Eye (tissue), 1 donor: ENCODE measurements at places on chromosomes 7 and 10.

DNA sequence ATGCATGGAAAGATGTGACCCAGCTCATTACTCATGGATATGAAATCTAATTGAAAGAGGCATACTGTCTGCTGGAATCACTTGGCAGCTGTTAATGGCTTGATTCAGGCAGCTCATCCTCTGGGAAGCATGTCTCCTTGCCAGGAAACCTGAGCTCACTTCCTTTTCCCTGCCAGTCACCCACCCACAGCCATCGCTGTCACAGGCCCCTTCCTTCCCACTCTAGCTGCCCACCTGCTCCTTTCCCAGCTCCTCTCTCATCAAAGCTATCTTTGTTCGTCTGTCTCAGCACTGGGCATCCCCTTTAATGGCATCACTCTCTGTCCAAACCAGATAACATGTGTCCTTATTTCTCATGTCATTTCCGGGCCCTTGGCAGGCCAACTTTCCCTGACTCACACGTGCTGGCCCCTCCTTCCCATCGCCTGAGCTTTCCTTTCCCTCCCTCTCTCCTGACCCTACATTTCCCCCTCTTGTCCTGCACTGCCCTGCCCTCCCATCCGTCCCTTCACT lies 721.9 kb downstream of the TNS3 start:
- peak; percentile 22 for DNase-seq

DNA sequence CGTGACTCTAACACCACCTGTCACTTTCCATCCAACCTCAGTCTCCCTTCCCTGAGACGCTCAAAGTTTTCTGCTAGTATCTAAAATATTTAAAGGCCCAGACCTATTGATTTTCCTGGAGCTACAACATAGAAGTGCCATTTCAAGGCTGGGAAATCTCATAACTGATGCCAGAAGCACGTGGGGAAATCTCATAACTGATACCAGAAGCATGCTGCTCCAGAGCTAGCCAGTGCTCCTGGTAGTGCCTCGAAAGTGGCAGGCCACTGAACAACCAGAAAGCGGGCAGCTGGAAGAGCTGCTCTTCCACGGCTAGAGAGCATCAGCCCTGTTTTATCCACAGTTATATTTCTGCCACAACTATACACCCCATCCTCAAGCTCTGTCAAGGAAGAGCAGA lies 72.5 kb downstream of the CAV1 start:
- DNase-seq, result no peak

DNA sequence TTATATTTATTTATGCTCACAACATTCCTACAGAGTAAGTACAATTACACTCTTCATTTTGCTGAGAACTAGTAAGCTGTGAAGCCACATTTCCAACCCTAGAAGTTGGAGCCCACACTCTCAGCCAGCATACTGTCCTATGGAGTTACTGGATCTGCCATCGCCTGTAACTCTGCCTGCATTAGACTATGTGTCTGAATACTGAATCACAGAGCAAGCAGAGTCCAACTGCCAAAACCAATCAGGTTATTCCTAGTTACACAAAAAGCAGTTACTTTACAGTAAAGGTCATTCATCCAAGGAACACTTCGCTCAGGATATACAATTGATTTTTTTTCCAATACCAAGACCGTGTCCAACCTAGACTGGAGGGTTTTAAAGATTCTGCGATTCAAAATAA lies 21.5 kb downstream of the CTAGE6 start:
- peak; percentile 11 for DNase-seq

DNA sequence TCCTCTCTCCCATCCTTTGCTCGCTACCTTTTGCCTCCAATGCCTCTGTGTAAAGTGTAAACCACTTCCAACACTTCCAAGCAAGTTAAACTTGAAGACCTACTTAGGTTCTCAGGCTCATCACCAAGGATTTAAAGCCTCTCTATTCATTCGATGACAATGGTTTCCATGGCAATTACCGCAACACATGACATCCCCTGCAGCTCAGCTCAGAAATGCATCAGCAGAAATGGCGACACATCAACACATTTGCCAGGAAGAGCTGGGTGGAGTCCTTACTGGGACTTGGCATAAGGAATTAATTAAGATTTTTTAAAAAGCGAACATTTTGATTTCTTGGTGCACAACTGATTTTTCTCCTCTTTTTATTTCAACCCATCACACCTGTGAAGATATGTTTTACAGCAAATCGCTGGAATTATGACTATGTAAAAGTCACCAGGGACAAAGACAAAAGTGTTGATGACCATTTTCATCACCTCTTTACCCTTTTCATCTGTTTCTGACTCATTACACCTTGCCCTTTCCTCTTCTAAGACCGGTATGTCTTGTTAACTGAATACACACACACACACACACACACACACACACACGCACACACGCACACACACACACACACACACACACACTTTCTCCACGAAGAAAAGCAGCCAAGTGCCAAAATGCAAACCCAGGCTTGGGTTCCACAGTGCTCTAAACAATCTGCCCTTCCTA lies 453.4 kb upstream of the CELF2 start:
- peak; percentile 87 for DNase-seq

DNA sequence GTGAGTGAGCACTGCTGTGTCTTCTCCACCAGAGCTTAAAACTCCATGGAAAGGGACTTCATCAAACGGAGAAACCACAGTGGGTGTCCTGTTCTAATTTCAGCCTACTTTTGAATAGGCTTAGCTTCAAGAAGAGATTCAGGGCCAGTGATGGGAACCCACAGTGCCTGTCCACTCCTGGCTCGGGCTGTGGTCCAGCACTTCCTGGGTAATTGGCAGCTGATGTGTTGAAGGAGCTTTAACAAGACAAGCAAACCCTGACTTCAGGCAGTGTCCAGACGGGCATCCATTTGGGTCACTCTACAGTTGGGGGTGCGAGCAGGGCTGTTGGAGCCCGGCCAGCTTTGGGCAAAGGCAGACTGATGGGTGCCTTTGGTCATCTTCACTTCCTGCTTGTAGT lies 14.5 kb downstream of the VWC2 start:
- no peak for DNase-seq

- DNase-seq, result no peak
These were observed 92.4 kb downstream of the WDR11 start for GRCh38 chr10:120943542-120943941.

GRCh38 chr10:118698421-118698820 lies 56.3 kb downstream of the CACUL1 start:
- no peak for DNase-seq

GRCh38 chr7:64590971-64591370 lies 28.1 kb upstream of the ZNF680 start:
- no peak for DNase-seq

GRCh38 chr7:157543276-157543675 lies 206.5 kb downstream of the DNAJB6 start:
- DNase-seq, result no peak

GRCh38 chr10:80187060-80187459 lies 18.3 kb downstream of the ANXA11 start:
- no peak for DNase-seq

DNA sequence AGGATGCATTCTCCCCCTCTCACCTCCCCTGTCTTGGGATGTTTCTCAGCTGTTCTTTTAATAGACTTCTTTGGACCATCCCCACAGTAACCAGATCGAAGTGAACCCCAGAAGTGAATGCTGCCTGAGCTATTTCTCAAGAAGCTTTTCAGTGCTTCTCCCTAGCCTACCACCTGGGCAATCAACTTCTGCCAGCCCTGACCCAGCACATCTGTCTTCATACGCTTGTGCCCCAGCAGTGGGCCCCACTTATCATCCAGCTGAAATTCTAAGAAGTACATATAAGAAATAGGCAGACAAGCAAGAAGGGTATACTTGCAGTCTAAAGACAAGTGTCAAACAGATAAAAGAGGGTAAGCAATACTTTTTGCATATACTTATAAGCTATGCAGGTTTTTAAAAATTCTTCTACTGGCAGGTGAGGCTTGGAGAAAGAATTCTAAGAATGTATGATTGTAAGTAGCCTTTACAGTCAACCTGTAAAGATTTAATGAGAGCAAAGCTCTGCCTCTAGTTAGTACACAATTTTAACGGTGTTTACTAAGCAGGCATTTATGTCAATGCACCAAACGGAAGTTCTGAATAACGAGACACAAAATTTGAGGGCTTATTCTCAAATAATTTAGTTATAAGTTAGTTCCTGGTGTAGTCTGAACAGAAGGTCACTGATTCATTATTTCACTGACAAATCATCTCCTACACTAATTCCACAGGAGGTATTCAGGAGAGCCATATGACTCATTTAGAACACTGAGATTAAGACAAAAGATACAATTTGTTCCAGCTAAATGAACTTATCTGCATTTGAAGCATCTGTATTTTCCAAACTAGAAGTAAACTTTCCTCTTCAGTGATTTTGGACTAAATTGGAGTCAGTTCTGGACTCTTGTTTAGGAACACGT lies 83.3 kb downstream of the RNLS start:
- DNase-seq, result peak; percentile 7

- DNase-seq, result no peak
These were observed 20.4 kb downstream of the RFC2 start for GRCh38 chr7:74233655-74234285.

DNA sequence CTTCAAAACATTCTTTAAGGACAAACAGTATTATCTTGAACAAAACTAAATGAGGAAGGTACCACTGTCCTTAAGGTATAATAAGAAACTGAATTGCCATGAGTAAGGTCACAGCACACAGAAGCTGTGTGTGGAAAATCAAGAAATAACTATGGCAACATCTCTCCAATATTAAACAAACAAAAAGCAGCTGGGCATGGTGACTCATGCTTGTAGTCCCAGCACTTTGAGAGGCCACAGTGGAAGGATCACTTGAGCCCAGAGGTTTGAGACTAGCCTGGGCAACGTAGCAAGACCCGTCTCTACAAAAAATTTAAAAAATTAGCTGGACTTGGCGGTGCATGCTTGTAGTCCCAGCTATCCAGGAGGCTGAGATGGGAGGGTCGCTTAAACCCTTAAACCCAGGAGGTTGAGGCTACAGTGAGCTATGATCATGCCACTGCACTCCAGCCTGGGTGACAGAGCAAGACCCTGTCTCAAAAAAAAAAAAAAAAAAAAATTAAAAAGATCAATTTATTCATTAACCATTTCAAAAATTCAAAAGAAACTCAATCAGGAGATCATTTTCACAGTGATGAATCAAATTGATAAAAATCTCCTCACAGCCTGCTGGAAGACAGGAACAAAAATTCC lies 195.4 kb downstream of the SKIDA1 start:
- DNase-seq, result peak; percentile 12

- no peak for DNase-seq
These were observed 4.2 kb downstream of the STK32C start for GRCh38 chr10:132303361-132304115.

DNA sequence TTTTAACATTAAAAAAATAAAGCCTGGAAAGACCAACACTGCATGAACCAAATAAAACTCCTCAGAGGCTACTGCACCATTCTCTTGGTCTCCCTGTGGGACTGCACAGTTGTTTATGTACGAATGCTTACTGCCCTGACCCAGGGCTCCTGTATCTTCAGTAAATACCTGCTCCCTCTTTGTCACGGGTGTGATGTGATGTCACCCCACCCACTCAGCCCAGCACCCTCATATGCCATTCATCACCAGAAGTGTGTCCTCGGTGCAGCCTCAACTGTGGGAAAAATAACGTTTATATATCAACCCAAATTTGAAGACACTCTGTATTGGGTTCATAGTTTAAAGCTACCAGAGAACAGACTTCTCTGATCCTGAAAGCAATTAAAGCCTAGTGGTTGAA lies 14.0 kb upstream of the SH3PXD2A start:
- DNase-seq, result no peak

DNA sequence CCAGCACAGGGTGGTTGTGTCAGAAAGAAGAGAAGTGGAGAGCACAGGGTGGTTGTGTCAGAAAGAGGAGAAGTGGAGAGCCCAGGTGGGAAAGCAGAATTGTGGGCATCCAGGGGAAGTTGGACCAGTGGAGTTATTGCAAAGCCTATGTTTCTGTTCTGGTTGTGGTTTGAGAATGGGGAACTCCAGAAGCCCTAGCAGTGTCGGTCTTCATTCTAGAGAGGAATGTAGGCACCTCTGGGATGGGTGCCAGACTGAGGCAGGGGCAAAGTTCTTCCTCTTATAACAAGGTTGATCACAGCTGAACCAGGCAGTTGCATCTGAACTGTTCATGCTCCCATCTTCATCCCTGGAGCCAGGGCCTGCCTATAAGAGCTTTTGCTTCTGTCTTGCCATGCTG lies 954 bp downstream of the FSCN3 start:
- no peak for DNase-seq

DNA sequence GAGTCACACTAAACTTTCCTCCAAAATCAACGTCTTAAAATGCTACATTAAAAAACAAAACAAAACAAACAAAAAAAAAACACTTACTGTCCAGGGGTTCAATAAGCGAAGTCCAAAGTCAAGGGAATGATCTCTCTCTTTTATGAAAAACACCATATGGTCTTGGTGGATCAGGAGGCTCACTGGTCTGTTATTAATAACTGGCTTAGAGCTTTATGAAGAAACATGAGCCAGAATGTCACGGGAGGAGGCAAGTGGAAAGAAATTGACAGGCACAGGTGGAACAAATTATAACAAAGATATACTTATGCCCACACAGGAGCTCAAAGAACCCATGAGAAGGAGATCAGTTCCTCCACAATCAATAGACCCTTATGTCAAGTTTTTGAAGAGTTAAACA lies at the start of gene MRLN:
Gene MRLN, minus strand, starts transcription at position 189 of the 400 bp plus-strand sequence.
- DNase-seq, result peak; percentile 62
